ENCODE measurements at places on chromosomes 5 and 9. TPM values are rescaled to one million over a fixed set of nuclear protein-coding genes. Genes with fewer than 3 reads are reported as not detected.

DNA sequence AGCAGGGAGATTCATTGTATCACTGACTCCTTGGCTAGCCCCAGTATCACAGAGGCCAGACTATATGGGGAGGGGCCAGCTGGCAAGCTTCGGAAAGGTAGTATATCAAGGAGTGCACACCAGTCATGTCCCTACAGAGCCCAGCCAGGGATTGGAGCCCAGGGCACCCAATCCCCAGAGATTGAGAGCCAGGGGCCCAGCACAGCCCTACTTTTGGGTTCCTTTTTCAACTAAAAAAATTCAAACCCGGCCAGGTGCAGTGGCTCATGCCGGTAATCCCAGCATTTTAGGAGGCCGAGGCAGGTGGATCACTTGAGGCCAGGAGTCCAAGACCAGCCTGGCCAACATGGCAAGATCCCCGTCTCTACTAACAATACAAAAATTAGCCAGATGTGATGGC lies 5.4 kb upstream of the MYORG start:
- H3K4me3 ChIP-seq: no peak overlapping the region
- no peaks in the 10 kb centered on the region for H3K36me3 ChIP-seq
- no peak overlapping the region for H3K27ac ChIP-seq

- no peak overlapping the region for H3K27ac ChIP-seq
- DNase-seq: no peak
- H3K4me1 ChIP-seq: peaks cover 9% of the 10 kb centered on the region
Measured at GRCh38 chr9:81588148-81588871, 101.0 kb downstream of the TLE1 start.

DNA sequence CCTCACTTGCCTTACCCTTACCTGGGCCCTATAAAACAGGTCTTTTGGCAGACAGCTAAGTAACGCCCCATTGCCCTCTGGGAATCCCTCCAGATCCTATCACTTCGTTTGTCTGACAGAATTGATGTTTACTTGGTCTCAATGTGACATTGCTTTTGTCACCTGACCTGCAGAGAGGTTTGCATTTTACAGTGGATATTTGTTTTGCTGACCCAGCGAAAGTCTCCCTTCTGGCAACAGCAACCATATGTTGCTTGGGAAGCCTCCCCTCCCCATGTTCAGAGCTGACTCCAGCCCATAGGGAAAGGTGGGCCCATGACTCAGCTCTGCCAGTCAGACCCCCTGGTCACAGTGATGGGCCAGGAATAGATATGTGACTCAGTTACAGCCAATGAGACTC lies 54.0 kb upstream of the LARP1 start:
- no peak overlapping the region for H3K27ac ChIP-seq
- H3K4me3 ChIP-seq: no peak overlapping the region
- no peak for DNase-seq
- H3K27me3 ChIP-seq: no peaks in the 10 kb centered on the region

The MCTP1 gene
- polyA plus RNA-seq: 0.68 TPM

The ZNF883 gene
- 0.54 TPM for polyA plus RNA-seq

Data from B cell (primary cell).